ENCODE measurements at places on chromosomes 7 and 10.

DNA sequence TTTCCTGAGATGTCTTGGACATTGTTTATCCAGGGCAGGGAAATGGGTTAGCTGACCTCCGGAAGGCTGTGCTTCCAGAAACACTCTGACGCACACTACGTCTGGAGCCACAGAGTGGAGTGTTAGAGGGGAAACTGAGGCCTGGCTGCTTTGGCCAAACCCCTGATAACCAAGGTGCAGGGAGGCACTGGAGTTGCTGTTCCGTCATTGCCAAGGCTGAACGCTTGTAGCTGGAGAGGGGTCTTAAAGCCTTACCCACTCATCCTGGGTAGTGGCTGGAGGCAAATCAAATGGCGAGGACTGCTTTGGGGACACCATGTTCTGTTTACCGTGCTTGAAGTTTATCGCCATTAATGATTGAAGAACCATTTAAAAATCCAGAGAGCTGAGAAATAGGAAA, 604.1 kb upstream of the FOXK1 start:
- DNase-seq = no peak

GRCh38 chr10:1035201-1035600, 9.5 kb upstream of the IDI2 start:
- no peak for DNase-seq

GRCh38 chr7:108145401-108145800, 15.2 kb upstream of the LAMB4 start:
- no peak for DNase-seq

- no peak for DNase-seq
These were observed 37.4 kb downstream of the KIAA1217 start for GRCh38 chr10:24246365-24246764.

DNA sequence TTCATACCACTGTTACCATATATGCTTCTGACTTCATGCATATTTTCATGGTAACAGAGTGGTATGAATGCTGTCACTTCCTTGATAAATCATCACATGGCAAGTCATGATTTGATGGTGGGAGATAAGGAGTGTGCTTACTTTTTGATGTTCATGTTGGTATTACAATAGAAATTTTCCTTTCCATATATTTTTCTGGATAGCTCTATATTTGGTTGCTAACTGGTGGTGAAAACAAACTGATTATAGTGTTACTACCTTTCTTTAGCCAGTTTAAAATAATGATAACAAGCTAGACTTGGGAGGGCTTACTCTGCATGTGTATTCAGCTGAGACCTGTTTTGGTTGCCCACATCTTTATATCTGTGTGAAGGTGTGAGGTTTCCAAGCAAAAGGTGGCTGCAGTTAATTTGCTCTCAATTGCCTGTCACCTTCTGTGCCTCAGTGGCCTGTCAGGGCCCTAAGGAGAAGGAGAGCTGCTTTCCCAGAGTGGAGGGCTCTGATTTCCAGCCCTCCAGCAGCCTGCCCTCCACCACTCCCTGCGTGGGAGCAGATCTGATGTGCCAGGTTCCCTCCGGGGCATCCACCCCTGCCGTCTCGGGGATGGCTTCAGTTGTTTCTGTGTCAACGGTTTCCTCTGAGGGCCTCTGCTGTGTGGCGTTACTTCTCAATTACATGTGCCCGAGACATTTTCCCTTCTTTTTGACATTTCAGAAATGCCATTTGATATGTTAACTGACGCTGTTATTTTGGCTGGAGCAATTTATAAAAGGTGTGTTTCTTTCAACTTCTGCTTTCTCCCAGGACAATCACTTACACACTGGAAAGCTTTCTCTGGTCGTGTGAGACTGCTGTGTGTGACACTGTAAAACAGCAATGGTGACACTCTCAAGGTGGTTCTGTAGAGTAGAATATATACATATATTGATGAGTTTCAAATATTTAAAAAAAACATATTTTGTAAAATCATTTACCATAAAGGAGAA, 107.7 kb upstream of the KLF6 start:
- no peak for DNase-seq

GRCh38 chr10:110863361-110863760, 8.4 kb upstream of the PDCD4 start:
- DNase-seq = no peak

DNA sequence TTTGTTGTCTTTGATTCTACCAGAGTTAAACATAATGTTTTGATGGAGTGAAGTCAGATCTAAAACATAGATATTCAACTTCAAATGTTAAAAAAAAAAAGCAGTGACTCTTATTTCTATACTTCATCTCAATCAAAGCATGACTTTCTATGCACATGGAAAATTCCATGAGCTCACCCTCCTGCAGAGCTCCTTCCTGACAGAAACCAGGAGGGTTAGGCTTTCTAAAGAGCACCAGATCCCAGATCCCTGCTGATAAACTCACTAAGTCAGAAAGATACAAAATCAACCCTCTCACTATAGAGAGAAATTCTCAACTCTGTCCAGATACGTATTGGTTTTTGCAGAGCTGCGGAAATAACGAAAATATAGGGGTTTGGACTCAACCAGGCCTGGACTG, 122.6 kb downstream of the FAM107B start:
- no peak for DNase-seq

DNA sequence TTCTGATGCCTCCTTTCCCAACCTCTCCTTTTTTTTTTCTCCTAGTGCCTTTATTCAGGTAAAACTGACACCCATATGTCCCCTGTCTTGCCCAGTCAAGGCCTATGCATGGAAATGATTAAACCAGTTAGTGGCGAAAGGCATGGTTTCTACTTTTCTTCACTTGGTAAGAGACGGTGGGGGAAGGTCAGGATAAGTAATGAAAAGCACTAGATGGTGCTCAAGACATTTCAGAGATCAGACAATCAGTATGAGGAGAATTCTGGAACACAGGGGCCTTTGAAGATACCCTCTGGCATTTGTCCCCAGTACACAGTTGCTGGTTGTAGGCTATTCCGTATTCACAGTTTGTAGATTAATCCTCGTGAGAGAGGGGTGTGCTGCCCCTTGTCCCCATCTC, 121.2 kb downstream of the RTKN2 start:
- DNase-seq = no peak

GRCh38 chr7:67595431-67596180, 599.0 kb downstream of the TYW1 start:
- no peak for DNase-seq

- no peak for DNase-seq
These were observed 323.0 kb downstream of the EXOC4 start for GRCh38 chr7:133575726-133576440.

- DNase-seq = peak; percentile 96
These were observed 11.5 kb upstream of the DNAJC12 start for GRCh38 chr10:67849331-67850011.

- DNase-seq = no peak
These were observed 13.5 kb downstream of the GHRHR start for GRCh38 chr7:30977222-30977621.

GRCh38 chr7:123738356-123738755, 10.4 kb downstream of the WASL start:
- no peak for DNase-seq

GRCh38 chr7:120273476-120273975, 551 bp downstream of the KCND2 start:
- DNase-seq = no peak

All from omental fat pad (tissue), 4 donors.